Stimulated activated CD4-positive, alpha-beta T cell treated with anti-CD3 and anti-CD28 coated beads, Interleukin-12 subunit alpha, Interleukin-12 subunit beta, amount 100 ng/mL, for 48 hours (primary cell): ENCODE measurements at places on chromosomes 2 and 18.
A peak's percentile ranks its signal among the peaks of the same experiment; 100 is the strongest.

- no peak for DNase-seq
Measured at GRCh38 chr18:36064027-36064808, 3.1 kb downstream of the RPRD1A start.

DNA sequence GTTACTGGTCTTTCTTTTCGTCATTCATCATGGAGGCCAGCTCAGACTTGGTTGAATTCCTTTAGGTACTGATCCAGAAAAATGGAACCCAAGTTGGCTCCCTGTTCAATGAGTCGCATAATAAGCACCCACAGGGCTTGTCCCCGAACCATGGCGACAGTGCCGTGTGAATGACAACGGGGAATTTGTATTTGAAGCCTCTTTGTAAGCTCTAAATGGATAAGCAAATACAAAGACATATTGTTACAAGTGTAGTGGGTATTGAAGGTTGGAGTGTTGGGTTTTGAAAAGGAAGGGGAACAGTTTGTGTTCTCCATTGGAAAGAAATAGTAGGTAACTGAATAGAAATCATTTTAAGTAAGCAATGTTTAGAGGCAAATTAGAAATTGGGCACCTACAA, 288.9 kb downstream of the SLC4A3 start:
- no peak for DNase-seq

DNA sequence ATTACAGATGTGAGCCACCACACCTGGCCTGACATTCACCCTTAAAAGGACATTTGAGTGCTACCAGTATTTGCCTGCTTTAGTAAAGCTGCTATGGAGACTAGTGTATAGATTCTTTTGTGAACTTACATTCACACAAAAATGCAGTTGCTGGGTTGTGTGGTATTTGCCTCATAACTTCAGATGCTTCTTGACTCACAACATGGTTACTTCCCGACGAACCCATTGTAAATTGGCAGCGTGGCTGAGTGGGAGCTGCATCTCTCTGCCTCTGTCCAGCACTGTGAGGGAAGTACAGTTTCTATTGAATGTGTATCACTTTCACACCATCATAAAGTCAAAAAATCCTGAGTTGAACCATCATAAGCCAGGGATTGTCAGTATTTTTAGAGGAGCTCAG, 56.9 kb downstream of the RRM2 start:
- DNase-seq: no peak

DNA sequence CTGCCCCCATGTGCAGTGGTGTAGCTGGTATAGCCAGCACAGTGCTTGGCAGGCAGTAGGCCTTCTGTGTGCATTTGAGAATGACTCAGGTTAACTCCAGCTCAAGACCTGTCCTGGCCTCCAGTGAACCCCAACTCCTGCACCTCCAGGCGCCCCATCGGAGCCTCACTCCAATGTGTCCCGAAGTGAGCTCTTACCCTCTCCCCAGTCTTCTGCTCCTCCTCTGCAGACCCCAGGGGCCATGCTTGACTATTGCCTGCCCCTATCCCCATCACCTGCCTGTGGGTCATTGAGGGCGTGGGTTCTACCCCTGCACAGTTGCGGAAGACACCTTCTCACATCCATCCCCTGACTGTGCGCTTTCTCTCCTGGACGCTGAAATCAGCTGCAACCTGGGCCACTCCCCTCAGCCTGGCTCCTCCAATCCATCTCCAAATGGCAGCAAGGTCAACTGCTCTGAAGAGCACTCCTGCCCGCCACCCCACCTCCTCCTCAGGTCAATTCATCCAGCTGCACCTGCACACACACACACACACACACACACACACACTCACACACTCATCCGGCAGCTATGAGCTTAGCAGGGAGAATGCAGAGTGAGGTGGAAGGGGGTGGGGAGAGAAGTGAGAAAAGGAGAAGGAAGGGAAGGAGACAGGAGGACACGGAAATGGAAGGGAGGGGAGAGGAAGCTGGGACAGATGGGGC, 130.3 kb upstream of the GLI2 start:
- no peak for DNase-seq

- DNase-seq: peak; percentile 26
Measured at GRCh38 chr2:100554798-100555407, 7.9 kb upstream of the PDCL3 start.

DNA sequence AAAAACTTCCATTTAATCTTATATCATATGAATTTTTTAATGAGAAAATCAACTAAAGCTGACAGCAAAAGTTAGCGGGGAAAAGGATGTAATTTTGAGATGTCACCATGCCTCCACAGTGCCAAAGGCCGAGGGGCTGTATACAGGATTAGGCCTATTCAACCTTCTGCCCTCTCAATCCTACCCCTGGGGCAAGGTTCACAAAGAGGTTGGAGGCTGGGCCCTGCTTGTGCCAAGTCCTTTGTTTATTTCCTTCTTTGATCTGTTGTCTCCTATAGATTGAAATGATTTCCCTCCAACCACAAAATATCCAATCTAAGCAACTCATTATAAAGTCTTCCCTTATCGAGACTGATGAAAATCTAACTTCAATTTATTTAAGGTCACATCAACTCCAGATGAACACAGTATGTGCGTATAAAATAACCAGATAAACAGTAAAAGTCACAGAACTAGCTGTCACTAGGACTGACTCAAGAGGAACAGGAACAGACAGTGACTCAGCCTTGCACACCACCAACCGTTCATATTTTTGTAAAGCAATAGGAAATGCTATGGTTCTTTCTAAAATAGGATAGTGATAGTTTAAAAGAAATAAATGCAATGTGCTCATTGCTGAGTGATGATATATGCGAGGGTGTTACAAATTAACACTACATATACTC, 95.8 kb downstream of the SLC25A12 start:
- DNase-seq: no peak

DNA sequence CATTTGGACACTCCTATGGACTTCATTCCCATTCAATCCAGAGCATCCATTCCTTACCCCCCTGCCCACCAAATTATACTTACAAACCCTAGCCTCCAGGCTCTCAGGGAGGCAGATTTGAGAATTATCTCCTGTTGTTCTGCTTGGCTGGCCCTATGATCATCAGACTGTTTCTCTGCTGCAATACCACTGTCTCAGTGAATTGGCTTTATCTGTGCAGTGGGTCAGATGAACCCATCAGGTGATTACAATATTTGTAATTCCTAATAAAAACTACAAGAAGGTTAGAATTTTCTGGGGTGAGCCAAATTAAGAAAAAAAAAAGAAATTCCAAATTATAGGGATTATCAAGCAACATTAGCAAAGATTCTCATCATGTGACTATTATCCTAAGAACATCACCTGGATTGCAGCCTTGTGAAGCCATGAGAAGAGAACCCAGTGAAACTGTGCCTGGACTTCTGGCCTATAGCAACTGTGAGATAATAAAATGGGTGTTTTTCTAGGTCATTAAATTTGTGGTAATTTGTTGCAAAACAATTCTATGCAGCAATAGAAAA, 17.8 kb upstream of the SLC25A52 start:
- DNase-seq: no peak

DNA sequence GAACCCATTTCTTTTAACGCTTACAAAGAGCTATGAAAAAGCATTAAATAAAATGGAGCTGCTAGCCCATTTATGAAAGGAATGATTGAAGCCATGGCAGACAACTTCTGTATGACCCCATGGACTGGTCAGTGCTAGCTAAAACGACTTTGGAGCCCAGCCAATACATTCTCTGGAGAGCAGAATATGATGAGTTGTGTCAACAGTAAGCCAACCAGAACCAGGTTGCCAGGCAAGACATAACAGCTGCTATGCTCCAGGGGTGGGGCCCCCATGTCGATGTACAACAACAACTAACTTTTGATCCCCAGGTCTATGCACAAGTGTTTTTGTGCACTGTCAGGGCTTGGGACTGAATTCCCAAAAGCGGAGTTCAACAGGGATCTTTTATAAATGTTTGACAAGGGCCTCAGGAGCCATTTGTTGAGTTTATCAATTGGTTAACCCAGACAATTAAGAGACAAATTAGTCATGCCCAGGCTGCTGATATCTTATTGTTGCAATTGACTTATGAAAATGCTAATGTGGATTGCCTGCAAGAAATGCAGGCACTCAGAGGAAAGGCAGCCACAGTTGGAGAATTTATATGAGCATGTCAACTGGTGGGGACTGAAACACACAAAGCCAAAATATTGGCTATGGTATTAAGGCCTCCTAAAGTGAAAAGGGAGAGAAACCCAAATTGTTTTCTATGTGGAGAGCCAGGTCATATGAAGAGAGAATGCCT, 64.6 kb upstream of the MYO3B start:
- no peak for DNase-seq

- DNase-seq: peak; percentile 41
Measured at GRCh38 chr2:85318222-85319074, 9.3 kb downstream of the TGOLN2 start.

DNA sequence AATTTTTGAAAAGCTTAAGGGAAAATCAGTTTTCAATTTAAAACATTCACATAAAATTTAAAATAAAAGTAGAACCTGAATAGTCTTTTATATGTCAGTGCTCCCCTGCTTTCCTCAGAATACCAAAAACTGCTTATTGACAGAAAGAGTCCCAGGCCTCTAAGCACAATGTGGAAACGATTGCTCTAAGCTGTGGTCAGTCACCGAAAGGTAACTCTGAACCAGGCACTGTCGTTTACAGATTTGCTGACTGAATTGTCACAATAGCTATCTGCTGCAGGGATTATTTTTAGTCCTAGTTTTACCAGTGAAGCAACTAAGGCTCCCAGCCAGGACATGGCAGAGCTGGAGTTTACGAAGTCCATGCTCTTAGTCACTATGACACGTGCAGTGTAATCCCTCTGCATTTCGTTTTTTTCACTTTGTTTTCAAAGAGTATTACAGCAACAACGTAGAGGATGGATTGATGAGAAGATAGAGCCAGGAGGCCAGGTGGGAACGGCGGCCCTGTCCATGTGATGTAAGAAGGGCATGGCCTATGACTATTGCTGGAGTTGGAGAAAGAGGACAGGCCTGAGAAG, 28.1 kb upstream of the TMEM247 start:
- no peak for DNase-seq

GRCh38 chr2:201858281-201859184, 52.2 kb downstream of the CDK15 start:
- DNase-seq: no peak

DNA sequence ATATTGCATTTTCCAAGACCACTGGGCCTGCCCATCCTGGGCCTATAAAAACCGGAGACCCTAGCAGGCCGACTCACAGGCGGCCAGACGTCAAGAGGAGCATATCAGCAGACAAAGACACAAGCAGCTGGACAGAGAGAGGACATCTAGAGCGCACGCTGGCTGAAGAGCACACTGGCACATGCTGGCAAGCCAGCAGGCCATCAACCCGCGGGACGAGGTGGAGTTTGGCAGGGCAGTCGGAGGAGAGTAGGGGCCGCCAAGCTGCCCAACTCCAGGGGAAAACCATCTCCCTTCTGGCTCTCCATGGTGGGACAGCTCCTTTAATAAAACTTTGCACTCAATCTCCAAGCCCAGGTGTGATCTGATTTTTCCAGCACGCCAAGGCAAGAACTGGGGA, 36.6 kb upstream of the RAB27B start:
- no peak for DNase-seq

GRCh38 chr18:78528411-78529258, 451.0 kb upstream of the SALL3 start:
- DNase-seq: no peak

DNA sequence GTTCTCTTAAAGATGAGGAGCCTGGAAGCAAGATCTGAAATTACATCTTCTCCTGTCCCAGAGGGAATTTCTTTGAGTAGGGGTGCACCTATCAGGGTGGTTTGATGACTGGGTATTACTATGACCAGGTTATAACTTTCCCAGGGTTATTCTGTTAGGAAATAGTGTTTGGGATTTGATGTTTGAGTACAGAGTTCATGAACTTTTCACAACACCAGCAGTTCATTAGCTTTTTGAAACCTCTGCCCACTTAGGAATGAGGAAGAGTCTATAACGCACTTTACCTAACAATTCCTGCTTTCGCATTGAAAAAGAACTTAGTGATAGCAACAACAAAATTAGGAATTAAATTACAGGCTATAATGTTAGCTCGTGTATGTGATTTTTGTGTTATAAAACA, 58.6 kb downstream of the ALMS1 start:
- no peak for DNase-seq

- DNase-seq: no peak
Measured at GRCh38 chr2:219178377-219179175, 501 bp downstream of the RETREG2 start.

DNA sequence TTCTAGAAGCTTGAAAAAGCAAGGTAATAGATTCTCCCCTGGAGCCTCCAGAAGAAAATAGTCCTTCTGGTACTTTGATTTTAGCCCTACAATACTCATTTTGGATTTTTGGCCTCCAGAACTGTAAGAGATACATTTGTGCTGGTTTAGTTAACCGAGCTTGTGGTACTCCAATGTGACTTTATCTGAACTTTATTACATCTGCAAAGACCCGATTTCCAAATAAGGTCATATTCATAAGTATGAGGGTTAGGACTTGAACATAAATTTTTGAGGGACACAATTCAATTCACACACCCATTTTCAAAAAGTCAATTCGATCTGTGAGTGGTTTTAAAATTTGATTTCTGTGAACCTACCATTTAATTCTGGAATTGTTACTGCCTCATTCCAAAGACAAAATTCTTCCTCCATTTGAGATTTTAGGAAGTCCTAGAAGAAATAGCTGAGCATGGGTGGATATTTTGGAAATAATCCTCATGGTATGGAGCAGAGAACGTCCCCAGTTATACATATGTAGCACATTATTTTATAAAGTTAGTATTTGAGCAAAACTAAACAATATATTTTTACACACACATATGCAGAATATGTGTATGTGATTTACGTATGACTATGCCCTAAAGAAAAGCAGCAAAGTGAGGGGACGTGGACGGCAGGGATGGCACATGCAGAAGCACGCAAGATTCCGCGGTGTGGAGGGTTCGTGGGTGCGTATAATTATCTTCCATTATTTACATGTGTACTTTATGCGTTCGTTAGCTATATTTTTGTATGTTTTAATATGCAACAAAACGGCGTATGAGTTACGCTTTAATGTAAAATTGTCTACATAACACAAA, 905 bp upstream of the NUP35 start:
- no peak for DNase-seq

DNA sequence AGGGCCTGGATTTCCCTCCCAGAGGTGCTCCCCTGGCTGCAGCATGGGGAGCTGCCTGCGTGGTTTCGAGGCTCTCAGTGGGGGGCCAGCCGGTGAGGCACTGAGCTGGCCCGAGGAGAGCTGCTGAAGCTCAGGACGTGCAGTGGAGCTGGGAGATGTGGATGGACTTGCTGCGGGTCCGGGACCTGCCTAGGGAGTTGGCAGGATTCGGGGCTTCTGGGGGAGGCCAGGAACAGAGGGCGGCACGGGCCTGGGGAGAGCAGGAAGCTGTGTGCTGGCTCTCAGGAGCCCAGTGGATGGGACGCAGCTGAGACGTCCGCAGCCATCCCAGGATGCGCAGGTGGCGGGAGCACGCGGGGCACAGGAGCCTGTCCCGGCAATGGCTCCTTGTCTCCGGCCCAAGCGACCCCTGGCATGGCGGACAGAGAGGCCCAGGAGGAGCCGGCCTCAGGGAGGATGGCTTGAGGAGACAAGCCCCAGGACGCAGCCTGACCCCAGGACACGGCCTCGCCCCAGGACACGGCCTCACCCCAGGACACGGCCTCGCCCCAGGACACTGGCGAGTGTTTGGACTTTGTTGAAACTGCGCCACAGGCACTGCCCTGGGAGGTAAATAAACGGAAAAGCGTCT, 116.1 kb downstream of the NFATC1 start:
- no peak for DNase-seq

GRCh38 chr2:28377195-28377816, 15.4 kb upstream of the FOSL2 start:
- no peak for DNase-seq

- no peak for DNase-seq
Measured at GRCh38 chr2:89763581-89764485, 1072.4 kb downstream of the RPIA start.

- no peak for DNase-seq
Measured at GRCh38 chr18:78136986-78137385, 842.6 kb upstream of the SALL3 start.
